ENCODE measurements at places on chromosomes 3 and 15.
A peak's percentile ranks its signal among the peaks of the same experiment; 100 is the strongest.

DNA sequence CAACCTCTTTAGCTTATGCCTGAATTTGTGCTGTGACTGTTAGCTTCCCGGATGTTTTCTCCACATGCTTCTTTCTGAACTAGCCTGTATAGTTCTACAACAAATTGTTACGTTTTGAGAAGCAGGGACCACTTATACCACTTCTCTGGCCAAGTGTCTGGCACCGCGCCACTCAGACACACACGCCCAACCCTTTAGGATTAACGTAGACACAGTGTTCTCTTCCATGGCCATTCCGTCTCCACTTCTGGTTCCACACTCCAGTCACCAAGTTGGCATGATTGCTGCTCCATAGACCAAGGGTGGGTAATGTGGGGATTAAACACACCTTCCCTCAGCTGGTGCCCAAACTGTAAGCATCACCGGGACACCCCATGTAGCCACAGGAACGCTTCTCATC is 755 bp upstream of the TMEM108 start:
- DNase-seq, result no peak

DNA sequence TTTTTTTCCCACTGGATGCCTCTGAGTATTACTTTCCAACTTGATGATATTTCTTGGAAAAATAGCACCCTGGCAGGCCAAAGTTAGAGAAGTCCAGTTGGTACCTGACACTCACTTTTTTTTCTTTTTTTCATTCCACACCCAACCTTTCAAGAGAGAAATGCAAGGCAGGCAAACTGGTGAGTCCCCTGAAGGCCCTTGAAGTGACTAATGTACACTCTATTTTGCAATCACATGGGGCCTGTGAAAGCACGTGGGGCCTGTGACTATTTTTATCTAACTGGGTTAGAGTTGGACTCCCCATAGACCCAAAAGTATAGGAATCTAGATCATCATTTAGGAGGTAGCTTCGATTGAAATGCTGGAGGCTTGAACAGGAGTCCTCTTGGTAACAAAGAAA is 316.7 kb downstream of the CHL1 start:
- DNase-seq, result no peak

DNA sequence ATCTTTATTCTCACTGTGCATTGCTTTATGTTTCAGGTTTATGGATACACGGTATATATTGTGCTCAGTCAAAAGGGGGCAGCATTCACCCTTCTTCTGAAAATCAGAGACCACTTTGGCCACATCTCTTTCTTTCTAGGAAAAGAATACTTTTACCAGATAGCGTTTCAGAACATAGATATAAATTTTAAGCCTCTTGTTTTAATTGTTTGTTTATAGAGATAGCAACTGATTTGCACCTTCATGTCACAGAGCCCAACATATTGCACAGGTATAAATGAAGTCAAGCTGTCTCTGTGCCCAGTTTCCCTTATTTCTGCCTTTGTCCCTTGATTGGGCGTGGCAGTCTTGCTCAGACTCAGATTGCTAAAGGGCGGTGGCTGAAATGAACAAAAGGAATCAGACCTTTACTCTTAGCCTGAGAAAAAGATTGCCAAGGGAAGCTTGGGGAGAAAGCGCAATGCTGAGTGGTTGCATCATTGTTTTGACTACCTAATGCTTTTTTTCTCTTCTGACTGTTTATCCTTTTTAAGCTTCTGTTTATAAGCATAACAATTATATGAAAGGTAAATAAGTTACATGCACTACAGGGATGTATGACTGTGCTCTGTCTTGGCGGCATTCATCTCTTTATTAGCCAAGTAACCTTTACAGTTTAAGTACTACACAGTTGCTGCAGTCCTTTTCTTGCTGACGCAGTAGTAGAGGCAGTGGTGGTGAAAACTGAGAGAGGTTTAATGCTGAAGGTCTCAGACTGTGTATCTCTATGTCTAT is 70.8 kb upstream of the ZBTB20 start:
- DNase-seq, result peak; percentile 88

DNA sequence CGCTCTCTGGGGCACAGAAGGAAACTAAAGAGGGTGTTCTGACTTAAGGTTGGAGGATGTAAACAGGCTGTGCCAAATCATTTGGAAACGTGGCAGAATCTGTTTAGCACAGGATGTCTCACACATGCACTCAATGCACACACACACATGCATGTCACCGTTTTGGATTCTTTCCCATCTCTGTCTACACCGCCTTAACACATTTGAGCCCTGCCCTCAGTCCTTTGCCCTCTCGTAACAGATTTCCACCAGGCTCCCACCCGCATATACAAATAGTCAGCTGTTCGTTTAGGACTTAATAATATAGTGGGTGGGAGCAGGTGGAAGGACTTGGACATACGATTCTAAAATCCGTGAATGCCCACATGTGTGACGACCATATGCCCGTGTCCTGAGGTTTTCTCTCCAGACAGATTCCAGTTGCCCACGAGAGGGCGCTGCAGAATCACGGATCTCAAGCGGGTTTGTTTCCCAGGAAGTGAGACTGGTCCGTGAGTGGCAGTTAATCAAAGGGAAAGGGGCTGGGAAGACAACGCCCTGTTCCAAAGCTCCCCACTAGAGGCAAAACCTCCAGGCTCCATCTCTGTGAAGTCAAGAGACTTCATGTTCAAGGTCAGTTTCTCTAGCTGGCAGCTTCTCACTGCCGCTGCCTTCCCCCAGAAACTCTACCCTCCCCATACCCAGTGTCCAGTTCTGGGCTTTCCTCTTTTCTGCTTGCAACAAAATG is 44.5 kb downstream of the NOX5 start:
- DNase-seq, result peak; percentile 98

GRCh38 chr3:13880811-13881156 is 913 bp upstream of the WNT7A start:
- DNase-seq, result no peak

DNA sequence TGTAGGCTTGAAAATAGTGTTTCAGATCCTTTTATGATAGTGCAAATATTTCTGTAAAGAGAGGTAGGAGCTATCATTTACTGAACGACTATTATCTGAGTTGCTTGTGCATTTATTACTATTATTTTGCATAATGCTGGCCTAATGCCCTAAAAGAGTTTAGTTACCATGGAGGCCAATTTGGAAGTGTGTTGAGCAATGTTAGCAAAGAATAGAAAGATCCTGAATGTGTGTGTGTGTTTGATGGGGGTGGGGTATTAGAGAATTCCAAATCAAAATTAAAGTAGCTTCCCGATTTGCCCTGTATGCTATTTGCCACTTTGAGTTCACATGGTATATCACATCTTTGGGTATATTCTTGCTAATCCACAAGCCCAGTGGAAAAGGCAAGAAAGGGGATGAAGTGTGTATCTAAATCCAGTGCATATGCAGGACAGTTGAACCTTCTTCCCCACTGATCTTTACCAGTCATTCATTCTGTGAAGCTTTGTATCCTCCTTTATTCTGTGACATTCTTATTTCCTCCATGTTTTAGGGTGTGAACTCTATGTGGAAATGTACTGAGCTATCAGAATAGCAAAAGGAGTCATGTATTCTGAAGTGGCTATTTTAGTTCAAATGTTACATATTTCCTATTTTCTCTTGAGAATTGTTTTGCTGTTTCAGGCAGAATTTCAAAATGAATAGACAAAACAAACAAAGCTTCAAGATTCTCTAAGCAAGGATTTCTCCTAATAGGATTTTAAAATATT is 45.7 kb upstream of the PLSCR5 start:
- no peak for DNase-seq

DNA sequence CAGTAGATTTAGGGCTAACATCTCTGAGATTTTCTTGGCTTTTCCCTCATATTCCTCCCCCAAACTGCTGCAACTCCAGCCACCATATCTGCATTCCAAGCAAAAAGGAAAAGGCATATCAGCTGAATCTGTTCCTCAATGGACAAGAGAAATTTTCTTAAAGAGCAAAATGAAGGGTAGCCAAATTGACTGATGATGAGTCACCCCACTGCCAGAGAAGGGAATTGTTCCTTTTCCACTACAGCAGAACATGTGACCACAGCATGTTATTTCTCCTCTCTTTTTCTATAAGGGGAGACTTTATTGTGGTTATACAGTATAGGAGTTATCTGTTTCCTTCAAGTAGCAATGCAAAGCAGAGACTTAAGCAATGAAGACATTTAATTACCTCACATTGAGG is 172.5 kb downstream of the MTHFS start:
- DNase-seq, result no peak
